ENCODE measurements at places on chromosomes 3 and 15.

GRCh38 chr15:49441816-49442215, 18.8 kb downstream of the FGF7 start:
- no peak for DNase-seq

DNA sequence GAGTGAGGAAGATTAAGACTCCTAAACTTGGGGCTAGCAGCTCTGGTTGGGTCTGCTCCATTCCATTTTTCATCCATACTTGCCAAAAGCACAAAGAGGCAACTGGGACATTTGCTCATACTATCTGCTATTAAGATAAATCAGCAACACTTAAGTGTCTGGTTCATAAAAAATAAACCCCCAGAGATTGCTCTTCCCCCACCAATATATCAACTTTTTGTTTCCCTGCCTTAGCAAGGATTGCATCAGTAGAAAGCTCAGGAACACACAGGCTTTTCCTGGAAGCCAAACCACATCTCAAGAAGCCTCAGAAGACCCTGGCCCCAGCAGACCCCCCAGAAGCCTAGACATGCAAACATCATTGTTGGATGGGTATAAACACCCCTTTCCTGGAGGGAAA, 232.4 kb upstream of the WNT5A start:
- no peak for DNase-seq

- DNase-seq, result no peak
These were observed 1196.3 kb downstream of the ROBO1 start for GRCh38 chr3:78571486-78571885.

- DNase-seq, result no peak
These were observed 22.6 kb upstream of the TPRG1 start for GRCh38 chr3:189149203-189149602.

DNA sequence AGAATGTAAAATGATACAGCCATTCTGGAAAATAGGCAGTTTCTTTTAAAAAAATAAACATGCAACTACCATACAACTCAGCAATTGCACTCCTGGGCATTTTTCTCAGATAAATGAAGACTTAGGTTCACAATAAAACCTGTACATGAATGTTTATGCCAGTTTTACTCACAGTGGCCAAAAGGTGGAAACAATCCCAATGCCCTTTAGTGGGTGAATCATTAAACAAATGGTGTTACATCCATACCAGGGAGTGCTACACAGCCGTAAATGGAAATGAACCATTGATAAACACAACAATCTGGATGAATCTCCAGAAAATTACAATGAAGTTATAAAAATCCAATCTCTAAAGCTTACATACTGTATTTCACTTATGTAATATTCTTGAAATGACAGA, 140.3 kb downstream of the ADAMTSL3 start:
- no peak for DNase-seq

GRCh38 chr15:66839506-66840112, 137.6 kb downstream of the SMAD6 start:
- DNase-seq, result no peak

DNA sequence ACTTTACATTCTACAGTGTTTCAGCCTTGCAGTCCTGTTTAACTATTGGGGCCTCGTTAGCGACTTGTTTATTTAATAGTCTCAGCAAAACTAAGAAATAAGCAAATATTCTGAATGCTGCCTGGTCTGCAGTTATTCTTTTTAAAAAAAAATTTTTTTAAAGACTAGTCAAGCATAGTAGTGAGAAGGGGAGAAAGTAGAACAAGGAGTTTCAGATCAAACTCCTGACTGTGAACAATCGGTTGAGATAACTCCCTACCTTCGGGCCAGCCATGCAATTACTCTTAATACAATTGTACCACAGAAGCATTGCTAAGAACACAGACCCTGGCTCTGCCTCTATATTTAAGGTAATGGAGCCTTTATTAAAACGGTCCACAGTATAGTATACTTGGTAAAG, 5.8 kb upstream of the DUT start:
- no peak for DNase-seq

DNA sequence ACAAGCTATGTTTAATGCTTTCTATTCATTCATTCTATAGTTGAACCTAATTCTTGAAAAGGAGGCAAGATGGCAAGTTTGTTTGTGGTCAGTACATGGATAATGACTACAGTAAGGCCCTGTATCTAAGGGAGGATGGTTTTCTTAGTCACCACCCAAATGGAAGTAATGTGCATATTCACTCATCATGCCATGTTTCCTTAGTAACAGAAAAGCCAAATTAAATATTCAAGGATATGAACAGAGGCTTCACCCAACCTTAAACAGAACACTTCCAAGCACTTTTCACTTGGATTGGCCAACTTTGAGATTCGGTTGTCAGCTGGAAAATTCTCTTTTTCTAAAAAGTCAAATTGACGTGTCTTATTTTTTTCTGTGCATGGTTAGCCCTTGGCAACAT, 805.3 kb upstream of the LMCD1 start:
- DNase-seq, result no peak

DNA sequence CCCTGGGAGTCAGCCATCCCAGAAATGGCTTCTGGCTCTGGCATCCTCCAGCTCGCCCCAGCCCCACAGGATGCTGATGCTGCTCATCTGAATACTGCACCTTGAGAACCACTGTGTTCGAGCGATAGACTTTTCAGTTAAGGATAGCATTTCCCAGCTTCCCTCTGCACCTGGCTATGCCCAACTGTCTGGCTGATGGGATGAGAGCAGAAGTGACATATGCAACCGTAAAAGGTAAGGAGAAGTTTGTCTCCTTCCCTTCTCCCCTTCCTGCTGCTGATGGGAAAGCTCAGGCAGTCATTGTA, 9.7 kb upstream of the HHATL start:
- no peak for DNase-seq

DNA sequence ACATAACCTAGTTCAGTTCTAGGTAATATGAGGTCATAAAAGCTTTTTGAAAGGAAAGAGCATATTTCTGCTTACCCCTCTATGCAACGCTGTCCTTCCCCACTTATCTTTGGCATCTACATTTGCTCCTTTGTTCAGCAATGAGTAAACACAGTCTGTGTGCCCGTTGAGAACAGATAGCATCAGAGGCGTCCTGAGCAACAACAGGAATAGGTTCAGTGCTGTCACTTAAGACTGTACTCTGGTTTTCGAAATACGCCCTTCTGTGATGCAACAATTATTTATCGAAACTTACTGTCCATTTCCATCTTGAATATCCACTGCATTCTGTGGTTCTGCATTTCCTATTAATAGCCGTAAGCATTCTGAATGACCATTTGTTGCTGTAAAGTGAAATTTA, 84.4 kb downstream of the BTD start:
- no peak for DNase-seq

GRCh38 chr3:98690876-98691275, 72.3 kb upstream of the ST3GAL6 start:
- no peak for DNase-seq

GRCh38 chr3:141686466-141687291, 51.4 kb upstream of the RNF7 start:
- no peak for DNase-seq

DNA sequence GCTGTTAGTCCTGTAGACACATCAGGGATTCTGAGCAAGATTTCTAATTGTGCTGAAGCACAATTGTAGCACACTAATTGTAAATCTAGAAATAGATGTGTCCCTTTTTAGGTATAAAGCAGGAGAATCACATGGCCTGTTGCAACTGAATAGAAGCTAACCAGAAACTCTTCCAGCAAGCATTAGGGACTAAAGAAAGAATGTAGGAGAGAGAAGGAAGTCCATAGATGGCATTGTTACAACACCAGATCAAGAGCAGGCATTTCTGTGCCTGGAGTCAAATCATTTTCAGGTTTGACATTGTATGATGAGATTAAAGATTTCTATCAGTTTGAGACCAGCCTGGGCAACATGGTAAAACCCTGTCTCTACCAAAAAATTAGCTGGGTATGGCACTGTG, 27.4 kb downstream of the CALML4 start:
- DNase-seq, result no peak

DNA sequence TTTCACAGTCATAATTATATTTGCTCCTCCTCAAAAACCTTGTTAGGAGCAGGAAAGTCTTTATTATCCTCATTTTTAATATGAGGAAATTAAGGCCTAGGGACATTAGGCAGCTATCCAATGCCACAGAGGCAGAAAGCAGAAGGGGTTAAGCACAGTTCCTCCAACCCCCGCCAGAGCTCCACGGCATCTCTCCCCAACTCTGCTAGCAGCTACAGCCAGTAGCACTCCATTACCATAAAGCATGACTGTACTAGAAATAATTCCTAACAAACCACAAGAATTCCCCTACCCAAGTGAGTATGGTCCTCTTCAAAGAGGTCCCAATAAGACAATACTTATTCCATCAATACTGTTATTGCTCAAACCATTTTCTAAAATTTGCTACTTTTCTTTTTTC, 9.8 kb downstream of the HEG1 start:
- DNase-seq, result no peak

DNA sequence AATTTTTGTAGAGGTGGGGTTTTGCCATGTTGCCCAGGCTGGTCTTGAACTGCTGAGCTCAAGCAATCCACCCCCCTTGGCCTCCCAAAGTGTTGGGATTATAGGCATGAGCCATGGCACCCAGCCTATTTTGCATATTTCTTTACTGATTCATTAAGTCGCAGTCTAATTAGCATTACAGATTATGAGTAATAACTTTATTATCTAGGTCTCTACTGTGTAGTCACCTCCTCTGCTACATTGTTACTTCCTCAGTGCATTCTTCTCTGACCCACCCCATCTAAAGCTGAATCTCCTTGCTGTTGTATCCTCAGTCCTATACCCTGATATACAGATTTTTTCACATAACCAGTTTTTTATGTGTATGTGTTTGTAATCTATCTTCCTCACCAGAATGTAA, 61.7 kb downstream of the TFDP2 start:
- DNase-seq, result no peak

DNA sequence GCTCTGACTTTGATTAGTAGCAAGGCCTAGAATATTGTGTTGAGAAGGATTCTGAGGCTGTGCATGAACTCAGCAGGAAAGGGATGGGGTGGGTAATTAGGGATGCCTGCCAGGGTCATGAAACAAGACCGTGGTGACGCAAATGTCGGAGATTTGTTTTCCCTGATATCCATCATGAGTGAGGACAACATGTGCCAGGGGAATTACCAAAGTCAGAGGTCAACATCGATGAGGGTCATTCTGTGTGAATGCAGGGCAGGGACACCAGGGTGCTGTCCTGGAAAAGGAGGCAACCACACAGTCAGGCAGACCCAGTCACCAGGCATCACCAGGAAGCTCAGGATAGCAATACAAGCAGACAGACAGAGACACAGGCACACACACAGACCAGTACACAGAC, 52.2 kb downstream of the SLCO2A1 start:
- DNase-seq, result no peak

GRCh38 chr3:32410367-32411246, 19.0 kb downstream of the CMTM7 start:
- DNase-seq, result no peak

DNA sequence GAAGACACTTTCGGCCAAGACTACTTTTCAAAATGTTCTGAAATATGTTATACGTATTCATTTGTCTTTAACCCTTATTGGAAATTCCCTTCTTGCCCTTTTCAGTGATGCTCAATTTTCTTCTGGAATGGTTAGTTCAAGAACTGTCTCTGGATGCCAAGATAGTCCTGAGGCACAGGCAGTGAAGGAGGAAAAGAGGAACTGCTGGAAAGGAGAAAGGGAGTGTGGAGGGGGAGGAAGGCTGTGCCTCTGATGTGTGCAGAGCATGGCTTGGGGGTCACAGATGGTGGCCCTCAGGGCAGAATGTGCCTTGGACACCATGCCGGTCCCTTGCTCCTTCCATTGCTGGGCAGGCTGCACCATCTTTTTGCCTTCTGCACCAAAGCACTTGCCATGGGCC, 73.7 kb downstream of the CEP63 start:
- no peak for DNase-seq

GRCh38 chr15:40285151-40285550, 2.3 kb upstream of the ANKRD63 start:
- no peak for DNase-seq

DNA sequence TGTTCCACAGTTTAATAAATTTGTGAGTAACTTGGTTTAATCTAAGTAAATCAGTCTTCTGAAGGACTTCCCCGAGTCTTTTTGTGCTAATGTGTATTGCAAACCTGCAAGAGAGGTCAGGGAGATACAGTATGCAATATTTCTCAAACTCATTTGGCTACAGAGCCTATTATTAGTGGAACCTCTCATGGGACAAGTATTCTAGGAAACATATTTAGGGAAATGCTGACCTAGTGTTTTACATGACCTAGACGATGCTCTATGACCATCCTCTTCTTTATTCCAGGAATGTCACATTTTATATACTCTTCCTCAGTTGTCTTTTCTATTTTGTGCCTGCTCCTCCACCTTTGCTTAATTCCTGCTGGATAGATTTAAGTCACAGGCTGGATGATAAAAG, 327.8 kb upstream of the TBC1D5 start:
- no peak for DNase-seq

GRCh38 chr15:51046799-51047449, 47.8 kb downstream of the TNFAIP8L3 start:
- DNase-seq, result no peak

- peak; percentile 55 for DNase-seq
These were observed 993 bp upstream of the ISL2 start for GRCh38 chr15:76335307-76336253.

- DNase-seq, result no peak
These were observed 155.4 kb upstream of the CADPS start for GRCh38 chr3:63030666-63031065.

- no peak for DNase-seq
These were observed 34.9 kb upstream of the LINGO1 start for GRCh38 chr15:77667338-77668234.
